ENCODE measurements at places on chromosomes 3 and 15.

DNA sequence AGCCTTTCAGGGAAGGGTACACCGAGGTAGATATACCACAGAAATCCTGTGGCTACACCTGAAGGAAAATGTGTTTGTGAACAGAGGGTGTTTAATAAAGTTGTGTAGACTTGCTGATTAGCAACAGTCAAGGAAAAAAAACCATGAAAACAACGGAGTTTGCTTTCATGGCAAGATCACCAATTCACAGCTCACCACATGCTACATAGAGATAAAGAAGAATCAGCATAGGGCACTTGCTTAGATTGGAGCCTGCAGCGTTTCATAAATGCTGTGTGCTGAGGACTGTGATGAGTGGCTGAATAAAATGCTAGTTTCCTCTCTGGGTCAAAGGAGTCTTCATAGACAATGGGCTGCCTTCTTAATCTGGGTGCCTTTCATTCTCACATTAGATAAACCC, 257.6 kb downstream of the SLC9A9 start:
- no peak for DNase-seq

DNA sequence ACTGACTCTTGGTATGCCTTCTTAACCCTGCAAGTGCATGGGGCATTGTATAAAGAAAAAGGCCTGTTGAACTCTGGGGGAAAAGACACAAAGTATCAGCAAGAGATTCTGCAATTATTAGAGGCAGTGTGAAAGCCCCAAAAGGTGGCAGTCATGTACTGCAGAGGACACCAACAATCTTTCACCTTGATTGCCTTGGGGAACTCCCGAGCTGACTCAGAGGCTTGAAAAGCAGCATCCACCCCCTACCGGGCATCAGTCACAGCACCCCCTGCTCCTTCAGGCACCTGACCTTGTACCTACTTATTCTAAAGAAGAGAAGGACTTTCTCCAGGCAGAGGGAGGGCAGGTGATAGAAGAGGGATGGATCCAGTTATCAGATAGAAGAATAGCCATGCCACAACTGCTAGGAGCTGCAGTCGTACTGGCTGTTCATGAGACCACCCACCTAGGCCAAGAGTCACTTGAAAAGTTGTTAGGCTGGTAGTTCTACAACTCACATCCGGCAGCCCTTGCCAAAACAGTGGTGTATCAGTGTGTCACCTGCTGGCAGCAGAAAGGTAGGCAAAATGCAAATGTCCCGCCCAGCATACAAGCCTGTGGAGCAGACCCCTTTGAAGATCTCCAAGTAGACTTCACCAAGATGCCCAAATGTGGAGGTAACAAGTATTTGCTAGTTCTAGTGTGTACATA, 241.6 kb upstream of the CNTN6 start:
- DNase-seq, result no peak

- no peak for DNase-seq
Observed at GRCh38 chr15:97933589-97933988, 26.9 kb upstream of the ARRDC4 start.

DNA sequence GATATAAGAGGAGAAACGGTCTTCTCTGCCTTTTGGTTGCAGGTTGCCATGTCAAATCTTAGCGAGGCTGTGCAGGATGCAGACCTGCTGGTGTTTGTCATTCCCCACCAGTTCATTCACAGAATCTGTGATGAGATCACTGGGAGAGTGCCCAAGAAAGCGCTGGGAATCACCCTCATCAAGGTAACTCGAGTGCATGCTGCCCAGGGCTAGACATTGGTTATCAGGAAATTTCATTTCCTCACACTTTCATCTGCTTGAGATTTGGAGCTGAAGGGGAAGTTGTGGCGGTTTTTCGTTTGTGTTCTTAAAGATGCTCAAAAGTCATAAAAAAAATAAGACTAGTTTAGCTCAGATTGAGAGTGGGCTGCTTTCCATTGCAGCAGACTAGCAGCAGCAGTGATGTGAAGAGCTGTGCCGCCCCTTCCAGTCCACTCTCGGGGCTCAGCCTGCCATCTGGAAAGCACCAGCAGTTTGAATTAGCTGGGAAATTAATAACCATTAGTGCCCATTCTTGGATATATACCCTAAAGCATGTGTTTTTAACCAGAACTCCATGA, 32.2 kb downstream of the GPD1L start:
- DNase-seq, result no peak

DNA sequence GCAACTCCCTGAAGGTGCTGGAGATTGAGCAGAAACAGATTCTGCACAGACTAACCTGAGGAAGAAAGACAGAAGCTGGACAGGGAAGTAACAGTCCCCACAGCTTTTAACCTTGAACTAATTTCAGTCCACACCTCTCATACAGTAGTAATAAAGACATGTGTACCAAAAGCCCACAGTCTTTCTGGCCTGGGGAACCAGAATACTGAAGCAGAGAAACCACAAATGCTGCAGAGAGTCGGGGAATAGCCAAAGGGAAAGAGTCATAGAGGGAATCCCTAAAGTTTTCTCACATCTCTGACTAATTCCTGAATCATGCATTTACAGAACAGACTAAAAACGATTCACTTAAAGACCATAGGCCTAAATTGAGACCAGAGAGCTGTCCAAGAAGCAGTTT, 503.4 kb upstream of the NECTIN3 start:
- peak; percentile 30 for DNase-seq

DNA sequence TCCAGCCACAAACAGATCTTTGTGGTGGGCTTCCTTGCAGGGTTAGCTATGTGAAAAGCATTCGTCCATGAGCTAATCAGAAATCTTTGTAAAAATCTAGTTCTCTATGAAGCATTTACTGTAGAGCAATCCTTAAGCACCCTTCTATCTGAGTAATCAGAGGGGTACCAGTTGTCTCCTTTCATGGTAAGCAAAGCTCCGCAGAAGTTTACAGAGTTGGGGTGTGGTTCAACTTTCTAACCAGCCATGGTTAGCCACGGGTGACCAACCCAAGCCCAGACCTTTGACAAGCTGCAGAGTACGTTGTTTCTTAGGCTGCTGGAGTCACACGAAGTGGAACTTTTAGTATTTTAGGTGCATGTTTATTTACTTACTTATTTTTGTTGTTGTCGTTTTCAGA, 77.4 kb downstream of the FLNB start:
- DNase-seq, result no peak

- DNase-seq, result no peak
Observed at GRCh38 chr3:100796556-100796955, 87.3 kb downstream of the TFG start.

- no peak for DNase-seq
Observed at GRCh38 chr3:98966862-98967546, 65.5 kb upstream of the DCBLD2 start.

- DNase-seq, result no peak
Observed at GRCh38 chr3:65928110-65928509, 110.6 kb downstream of the MAGI1 start.

DNA sequence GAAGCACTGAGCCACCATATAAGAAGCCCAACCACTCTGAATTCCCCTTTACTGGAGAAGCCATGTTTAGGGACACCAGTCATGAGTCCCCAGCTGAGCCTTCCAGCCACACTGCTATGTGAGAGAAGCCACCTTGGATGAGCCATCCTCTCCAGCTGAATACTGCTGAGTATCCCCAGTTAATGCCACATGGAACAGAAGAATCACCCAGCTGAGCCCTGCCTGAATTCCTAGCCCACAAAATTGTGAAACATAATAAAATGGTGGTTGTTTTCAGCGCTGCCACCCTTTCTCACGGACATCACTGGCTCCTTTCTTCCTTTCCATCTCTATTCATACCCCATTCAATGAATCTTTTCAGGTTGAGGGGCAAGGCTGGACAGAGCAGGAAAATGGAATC, 22.1 kb upstream of the LYZL4 start:
- no peak for DNase-seq

- no peak for DNase-seq
Observed at GRCh38 chr15:92393071-92393979, at the start of gene ST8SIA2. TSS of gene ST8SIA2 (plus strand) at chr15:92393881. CDS start at chr15:92394065, 184 bp downstream.

- DNase-seq, result peak; percentile 45
Observed at GRCh38 chr15:52095597-52096262, 16.8 kb downstream of the BCL2L10 start.

DNA sequence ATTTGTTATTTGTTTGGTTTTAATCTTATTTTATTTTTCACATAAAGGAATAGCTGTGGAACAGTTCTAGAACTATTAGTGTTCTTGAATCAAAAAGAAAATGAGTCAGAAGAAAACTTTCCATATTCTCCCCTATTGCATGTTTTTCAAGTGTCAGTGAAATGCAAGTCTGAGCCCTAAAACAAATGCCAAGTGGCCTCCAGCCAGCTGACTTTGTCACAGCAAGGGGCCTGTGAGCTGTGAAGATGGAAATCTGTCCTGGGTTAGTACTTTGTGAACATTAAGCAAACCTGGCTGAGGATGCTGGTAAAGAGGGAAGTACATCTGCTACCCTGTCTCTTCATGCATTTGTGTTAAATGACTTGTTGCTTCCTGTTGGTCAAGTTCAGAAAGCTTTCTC, 14.2 kb downstream of the LRRC49 start:
- no peak for DNase-seq

DNA sequence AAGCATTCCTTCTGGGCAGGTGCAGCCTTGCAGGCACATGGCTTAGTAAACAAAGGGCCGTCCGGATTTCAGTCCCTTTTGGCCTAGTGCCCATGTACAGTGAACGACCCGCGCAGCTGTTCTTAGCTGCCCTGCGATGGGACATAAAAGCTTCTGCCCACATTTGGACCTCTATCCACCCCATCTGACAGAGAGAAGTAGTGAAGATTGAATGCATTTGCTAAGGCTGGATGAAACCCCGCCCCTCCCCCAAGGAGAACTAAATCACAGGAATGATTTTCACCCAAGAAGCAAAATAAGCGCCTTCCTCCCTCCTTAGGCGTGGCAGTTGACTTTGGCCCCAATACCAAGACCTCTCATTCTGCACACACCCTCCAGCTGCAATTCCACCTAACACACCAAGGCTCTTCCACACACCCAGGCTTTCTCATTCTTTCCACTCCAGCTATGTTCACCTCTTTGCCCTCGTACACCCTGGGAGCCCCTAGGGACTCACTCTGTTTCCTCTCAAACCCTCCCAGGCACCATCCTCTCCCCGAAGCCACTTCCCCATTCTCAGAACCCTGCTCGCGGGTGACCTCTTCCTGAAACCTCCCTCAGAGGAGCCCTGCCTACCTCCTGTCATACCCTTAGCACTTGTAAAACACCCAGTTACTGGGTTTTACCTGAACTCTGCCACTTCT, 14.1 kb upstream of the HRH1 start:
- no peak for DNase-seq

DNA sequence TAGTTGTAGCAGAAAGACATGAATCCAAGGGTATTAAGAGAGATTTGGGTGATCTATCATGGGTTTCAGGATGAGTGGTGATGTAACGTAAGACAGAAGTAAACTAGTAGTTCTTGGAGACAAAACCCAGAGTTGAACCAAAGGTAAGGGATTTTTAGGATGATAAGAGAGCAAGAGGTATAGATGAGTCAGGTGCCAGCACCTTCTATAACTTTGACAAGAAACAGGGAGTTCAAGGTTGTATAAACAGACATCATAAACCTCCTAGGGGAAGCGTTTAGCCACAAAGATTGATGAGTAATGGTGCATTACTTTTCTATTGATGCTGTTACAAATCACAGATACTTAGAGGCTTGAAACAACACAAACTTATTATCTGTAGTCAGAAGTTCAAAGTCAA, 447.3 kb upstream of the ARHGEF26 start:
- no peak for DNase-seq

DNA sequence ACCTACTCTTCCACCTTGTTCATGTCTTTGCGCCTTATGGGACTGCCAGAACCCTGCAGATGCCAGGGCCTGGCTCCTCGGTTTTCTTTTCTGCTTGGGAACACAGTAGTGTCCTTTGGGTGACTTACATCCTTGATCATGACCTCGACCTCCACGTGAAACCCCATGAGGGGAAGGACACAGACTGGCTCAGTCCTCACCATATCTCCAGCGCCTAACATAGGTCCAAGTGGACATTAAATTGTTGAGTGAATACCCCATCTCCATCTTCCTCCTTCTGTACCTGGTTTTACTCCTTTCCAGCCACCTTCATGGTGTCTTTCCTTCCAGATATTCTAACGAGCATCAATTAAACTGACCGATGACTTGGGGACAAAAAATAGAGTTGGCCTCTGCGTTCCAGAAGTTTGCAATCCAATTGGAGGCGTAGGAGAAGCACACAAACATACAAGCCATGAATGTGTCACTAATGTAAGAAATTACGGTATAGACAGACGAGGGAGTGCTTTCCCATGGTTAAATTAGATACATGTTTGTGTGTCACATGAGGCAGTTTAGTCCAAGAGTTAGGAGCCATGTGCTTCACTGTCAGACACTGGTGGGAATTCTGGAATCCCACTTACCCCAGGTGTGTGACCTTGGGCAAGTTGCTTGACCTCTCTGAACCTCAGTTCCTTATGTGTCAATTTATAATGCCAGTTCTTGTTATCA, 907 bp upstream of the HERC1 start:
- DNase-seq, result no peak

GRCh38 chr3:7388026-7388425, 527.1 kb downstream of the GRM7 start:
- no peak for DNase-seq

GRCh38 chr3:194046995-194047645, 88.8 kb upstream of the HES1 start:
- no peak for DNase-seq

DNA sequence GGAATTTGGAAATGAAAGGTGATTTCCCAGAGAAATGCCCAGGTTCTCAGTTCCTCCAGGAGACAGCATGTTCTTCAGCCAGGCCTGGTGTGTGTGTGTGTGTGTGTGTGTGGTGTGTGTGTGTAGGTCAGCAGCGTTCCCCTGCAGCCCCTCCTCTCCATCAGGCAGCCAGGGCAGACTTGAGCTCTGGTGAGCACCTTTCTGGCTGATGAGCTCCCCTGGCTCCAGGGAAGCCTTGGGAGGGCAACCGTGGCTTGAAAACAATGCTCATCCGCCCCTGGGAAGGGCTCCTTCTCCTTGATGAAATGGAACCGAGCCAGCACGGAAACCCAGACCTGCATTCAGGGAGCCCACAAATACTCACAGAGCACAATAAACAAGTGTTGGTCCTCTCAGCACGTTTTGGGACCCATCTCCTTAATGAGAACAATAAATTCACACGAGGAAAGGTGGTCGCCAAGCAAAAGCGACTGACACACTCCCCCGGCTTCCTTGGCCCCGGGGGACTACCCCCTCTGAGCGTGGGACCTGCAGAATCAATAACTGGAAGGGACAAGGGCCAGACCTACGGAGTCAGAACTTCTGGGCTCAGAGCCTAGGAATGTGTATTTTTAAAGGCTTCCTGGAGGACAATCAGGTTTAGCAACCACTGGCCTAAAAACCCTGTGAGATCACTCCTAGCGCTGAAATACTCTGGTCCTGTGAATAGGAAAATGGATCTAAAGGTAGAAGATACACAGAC, 38.6 kb upstream of the HES1 start:
- no peak for DNase-seq

- no peak for DNase-seq
Observed at GRCh38 chr3:89059211-89059925, 48.1 kb upstream of the EPHA3 start.

DNA sequence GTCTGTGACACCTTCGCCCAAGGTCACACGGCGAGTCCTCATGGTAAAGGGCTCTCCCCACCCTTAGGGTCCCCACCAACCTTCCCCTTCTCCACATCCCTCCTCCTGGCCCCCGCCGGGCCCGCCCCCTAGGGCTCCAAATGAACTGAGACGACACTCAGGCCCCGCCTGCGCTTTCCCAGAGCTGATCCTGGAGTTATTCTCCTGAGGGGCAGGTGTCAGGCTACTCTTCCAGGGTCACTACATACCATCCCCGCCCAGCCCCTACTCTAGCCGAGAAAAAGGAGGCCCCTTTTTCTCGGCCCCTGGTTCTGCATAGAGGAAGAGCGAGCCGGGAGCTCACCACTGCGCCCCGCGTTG, 292 bp downstream of the USP4 start:
- DNase-seq, result no peak

Data from HTR-8/SVneo (cell line).